CD4-positive, alpha-beta T cell treated with Interleukin-1 beta for 1 hour (primary cell): ENCODE measurements at places on chromosomes 1 and 21.

DNA sequence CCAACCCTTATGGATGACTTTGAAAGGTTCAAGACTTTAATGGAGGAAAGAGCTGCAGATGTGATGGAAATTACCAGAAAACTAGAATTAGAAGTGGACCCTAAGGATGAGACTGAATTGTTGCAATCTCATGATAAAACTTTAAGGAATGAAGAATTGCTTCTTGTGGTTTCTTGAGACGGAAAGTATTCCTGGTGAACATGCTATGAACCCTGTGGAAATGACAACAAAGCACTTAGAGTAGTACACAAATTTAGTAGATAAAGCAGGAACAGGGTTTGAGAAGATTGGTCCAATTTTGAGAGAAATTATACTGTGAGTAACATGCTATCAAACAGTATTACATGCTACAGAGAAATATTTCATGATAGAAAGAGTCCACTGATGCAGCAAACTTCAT, 215.4 kb downstream of the OMA1 start:
- DNase-seq, result no peak

DNA sequence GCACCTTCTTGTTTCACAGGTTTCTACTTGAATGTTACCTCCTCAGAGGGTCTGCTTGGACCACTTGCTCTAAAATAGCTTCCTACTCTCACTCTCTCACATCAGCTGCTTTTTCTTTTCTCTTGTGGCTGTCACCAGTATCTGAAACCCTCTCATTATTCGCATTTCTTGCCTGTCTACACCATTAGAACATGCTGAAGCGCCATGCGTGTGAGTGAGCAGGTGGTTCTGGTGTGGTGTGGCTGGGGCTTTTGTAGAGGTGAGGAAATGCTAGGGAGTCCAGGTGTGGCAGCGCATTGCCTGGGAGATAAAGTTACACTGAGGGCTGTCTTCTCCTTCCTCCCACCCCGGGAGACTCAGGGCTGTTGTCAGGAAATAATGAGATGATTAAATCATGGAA, 4.1 kb downstream of the ZNF362 start:
- no peak for DNase-seq

GRCh38 chr1:173827611-173828010, 2.9 kb upstream of the CENPL start:
- DNase-seq, result no peak

GRCh38 chr1:9809100-9809510, 14.7 kb downstream of the CLSTN1 start:
- no peak for DNase-seq

DNA sequence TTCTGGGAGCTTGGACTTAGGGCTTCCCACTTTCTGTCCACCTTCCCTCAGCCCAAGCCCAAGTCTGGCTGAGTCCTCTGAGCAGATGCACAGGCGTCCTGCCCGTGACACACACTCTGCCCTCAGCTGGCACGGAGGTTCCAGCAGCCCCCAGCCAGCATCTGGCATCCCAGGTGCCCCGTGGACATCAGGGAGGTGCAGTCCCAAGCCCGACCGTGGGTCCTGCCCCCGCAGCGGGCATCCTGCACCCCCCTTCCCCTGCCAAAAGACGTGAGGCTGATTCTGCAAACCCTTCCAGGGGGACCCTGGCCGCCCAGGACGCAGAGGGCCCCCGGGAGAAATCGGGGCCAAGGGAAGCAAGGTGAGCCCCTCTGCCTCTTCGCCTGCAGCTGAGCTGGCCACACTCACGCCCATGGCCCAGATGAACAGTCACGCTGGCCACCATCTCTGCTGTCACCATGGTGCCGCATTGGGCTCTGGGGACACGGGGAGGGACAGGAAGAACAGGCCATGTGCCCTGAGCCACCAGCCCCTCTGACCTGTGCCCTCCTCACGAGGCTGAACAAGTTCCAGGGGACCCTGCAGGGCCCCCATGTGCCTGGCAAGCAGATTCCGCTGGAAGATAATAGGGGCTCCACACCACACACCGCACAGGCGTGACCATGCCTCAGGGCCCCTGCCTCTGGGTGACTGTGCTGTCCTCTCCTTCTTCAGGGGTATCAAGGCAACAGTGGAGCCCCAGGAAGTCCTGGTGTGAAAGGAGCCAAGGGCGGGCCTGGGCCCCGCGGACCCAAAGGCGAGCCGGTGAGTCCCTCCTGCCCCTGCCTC, 20.6 kb downstream of the COL6A2 start:
- no peak for DNase-seq

DNA sequence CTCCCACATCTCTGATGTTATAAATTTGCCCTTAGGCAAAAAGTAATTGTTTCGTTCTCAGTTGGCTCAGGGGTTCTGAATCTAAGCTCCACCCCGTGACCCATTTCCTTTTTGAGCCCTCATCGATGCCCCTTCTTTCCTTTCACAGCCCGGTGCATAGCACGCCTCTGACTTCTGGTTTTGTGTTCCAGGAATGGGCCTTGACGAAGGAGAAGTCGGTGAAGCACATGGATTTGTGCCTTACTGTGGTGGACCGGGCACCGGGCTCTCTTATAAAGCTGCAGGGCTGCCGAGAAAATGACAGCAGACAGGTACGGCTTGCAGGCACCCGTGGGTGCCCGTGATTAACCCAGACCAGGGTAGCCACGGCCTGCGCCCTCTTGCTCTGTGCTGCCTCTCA, 151.9 kb downstream of the PGBD5 start:
- no peak for DNase-seq

DNA sequence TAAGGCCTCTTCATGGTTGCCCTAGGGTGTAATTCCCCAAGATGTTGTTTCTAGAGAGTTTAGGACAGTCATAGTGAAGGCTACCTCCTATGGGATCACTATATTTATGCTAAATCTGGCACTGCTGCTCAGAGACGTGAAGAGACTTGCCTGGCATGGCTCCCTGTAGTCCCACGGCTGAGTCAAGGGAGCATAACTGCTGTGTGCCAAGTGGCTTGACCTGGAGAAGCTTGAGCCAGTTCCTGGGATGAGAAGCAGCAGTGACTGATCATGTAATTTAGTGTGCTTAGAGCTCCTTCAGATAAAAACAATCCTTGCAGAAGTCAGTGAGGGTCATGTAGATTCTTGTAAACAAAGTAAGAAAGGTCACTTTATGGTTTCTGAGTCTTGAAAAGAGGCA, 68.9 kb upstream of the TSPAN2 start:
- no peak for DNase-seq

DNA sequence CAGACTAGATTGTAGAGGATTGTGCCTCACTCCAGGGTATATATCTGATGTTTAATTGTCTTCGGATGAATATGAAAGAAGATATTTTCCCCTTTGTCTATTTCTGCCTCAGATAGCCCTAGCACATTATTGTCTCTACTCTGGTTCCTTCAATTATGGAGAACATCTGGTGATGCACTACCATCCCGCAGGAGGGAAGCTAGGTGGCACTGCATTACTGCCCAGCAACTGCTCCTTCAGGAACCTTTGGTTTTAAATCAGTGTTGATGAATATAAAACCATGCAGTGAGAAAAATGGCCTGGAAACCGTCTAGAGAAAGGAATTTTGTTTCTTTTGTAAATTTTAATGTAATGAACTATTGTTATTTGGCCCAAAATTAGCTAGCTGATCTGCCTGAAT, 68.5 kb downstream of the GPR88 start:
- no peak for DNase-seq

- no peak for DNase-seq
Observed at GRCh38 chr1:213962508-213962907, 25.3 kb upstream of the PROX1 start.

DNA sequence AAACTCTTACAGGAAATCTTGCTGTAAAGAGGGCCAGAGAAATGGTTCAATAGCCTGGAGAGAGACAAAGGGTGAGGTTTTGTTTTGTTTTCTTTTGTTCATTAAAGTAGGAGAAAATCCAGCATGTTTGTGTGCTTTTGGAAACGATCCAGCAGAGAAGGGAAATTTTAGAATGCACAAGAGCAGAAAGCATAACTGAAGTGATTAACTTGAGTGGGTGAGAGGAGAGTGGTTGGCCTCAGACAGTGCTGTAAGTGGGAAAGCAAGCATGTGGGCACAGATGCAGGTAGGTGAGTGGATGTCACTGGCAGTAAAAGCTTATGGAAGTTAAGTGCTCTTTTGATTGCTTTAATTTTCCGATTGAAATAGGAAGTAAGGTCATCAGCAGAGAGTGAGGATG, 50.2 kb downstream of the EEIG2 start:
- no peak for DNase-seq

- DNase-seq, result no peak
Observed at GRCh38 chr1:23561076-23561812, 1.9 kb upstream of the ID3 start.

GRCh38 chr1:194755241-194755994, 1569.0 kb upstream of the B3GALT2 start:
- DNase-seq, result no peak

DNA sequence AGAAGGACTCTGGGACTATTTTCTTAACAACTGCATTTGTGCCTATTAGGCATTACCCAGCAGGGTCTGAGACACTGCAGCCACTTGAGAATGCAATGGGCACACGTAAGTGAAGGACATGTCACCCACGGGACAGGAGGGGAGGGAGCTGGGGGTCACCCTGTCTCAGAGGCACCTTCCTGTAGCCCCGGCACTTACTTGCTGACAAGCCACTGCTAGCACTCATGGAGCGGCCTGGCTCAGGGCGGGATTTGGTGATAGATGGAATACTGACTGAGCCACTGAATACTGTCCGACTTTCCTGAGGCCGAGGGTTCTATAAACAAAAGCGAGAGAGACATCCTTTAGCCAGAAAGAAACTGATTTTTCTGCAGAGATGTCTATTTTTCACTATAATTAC, 64.7 kb downstream of the COQ8A start:
- no peak for DNase-seq

- no peak for DNase-seq
Observed at GRCh38 chr1:88421997-88422396, 262.1 kb upstream of the PKN2 start.

DNA sequence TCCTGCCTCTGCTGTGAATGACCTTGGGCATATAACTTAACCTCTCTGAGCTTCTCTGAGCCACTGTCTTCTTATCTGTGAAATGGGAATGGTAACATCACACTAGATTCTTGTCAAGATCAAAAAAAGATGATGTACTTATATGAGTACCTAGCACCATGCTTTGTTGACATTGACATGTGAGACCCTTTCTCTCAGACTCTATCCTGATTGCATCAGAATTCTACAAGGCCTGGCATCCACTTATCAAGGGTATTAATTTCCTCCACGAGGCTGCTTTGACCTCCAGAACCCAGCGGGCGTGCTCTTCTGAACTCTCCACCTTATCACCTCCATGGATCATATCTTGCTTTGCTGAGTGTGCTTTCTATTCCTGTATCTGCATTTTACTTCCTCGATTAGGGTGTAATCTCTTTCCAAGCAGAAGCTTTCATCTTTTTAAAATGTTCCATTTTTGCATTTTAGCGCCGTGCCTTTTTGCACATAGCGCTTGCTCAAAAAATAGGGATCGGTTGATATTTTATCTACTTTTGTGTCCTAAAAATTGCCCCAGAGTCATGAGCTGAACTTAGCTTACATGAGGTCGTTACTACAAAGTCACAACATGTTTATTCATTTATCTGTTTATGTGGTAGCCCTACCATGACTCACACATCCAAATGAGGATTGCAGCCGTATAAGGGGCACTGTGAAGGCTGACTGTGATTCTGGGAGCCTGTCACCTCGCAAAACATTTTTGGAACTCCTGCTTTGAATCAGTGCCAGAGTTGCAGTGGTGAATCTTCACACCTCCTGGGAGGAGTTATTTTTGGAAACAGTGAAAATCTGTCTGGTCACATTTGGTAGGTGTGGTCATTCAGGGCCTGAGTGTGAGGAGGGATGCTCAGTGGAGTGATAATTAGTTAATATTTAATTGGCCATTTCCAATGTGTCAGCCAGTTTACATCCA, 63.2 kb downstream of the IER5 start:
- no peak for DNase-seq

- DNase-seq, result no peak
Observed at GRCh38 chr1:34319218-34319617, 142.5 kb downstream of the C1orf94 start.

GRCh38 chr1:94228640-94229375, 8.6 kb downstream of the ARHGAP29 start:
- no peak for DNase-seq

- no peak for DNase-seq
Observed at GRCh38 chr1:239574112-239574511, 187.7 kb downstream of the CHRM3 start.

- DNase-seq, result no peak
Observed at GRCh38 chr1:56334047-56334446, 245.3 kb downstream of the PLPP3 start.

DNA sequence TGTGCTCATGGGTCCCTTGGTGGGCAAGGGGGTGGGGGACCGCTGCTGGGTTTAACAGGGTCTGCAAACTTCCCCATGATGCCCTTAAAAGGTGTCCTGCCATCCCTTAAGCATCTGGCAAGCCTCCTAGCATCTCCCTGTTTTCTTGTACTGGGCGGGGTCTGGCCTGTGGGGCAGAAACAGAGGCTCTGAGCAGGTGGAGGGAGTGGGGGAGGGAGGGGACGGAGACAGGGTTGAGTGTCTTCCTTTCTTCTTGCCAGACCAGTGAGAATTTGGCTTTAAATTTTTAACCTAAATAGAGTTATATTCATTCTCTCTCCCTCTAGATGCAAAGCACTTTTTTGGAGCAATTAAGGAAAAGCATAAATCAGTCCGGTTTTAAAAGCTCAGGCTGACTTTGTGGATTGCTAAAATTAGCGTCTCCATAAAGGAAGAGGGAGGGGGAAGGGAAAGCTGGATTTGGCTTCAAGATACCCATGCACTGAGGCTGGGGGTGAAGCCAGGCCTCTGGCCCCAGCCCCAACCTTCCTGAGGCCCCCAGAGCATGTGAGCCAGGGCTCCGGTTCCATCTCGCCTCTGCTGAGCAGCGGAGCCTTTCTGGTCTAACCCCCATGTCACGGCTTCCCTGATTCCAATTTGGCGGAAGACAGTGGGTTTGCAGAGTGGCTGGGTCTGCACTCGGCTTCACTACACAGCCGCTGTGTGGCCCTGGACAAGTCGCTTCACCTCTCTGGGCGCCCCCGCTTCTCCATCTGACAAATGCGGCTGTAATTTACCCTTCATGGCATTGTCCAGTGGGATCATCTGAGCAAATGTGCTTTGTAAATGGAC, 25.3 kb downstream of the IGSF21 start:
- no peak for DNase-seq
